ENCODE measurements at places on chromosomes 1 and 21. TPM values are rescaled to one million over a fixed set of nuclear protein-coding genes. Genes with fewer than 3 reads are reported as not detected.
A peak's percentile ranks its signal among the peaks of the same experiment; 100 is the strongest.

C1orf21 gene
- 8.2 TPM for total RNA-seq

DNA sequence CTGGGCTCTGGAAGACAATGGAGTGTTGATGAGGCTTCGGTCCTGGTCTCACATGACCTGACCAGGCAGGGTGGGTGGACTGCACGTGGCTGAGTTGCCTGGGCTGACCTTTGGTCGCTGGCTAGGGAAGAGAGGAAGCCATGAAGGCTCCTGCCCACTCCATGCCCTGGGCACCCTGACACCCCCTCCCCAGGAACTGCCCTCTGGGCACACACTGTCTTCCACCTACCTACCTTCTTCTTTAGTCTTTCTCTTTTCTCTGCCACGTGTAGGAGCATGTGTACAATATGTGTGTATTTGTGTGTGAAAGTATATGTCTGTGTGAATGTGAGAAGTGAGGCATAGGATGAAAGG is 15.1 kb downstream of the POU3F1 start:
- H3K27me3 ChIP-seq, result no peaks in the 10 kb centered on the region
- H3K27ac ChIP-seq, result no peak overlapping the region
- no peaks in the 10 kb centered on the region for H3K36me3 ChIP-seq
- peaks cover 29% of the 10 kb centered on the region for H3K4me1 ChIP-seq
- no peak overlapping the region for H3K4me3 ChIP-seq

DNA sequence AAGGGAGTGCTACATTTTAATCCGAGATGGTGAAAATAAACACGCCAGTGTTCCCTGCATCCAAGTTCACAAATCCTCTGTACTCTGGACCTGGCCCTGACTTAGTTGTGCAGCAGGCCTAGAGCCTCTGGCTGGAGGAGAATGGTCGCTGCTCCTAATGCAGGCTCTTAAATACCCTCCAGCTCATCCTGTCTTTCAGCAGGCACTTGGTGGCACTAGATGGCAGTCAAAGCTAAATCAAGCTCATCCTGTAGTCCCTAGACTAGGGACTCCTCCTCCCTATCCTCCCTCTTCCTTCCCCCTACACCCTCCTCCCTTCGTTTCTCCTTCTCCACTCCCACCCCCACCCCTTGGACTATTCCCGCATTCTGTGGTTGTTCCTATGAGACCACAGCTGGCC is 41.6 kb upstream of the MTR start:
- H3K4me3 ChIP-seq, result no peak overlapping the region
- no peak for DNase-seq
- no peaks in the 10 kb centered on the region for H3K27me3 ChIP-seq
- no peaks in the 10 kb centered on the region for H3K36me3 ChIP-seq

LYPD8 gene
- not detected for total RNA-seq

DNA sequence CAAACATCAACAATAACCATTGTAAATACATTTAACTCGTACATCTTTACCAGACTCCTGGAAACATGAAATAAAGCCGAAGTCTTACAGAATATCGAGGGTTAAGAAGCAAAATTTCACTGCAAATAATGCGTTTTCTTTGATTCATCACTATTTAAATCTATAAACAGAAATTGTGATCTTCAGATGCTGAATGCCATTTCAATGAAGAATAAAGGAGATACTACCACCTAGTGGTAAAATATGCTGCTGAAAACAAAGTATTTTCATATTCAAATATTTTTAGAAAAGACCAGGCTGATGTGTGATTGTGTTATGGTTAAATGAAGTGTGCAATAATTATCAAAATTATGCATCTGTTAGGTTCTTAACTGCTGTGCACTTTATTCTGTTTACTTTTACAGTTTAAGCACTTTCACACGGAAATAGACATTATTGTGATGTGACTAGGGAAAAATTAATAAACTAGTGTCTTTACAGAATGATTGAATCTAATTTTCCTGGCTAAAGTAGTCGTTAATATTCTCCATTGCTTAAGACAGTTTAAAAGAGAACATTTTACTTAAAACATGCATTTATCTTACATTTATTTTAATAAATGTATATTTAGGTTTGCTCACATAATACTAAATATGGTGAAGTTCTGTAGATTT is 1093.1 kb downstream of the MRPL39 start:
- no peak overlapping the region for H3K4me3 ChIP-seq
- DNase-seq, result no peak
- no peaks in the 10 kb centered on the region for H3K4me1 ChIP-seq
- no peak overlapping the region for H3K27ac ChIP-seq
- H3K27me3 ChIP-seq, result no peaks in the 10 kb centered on the region
- no peaks in the 10 kb centered on the region for H3K36me3 ChIP-seq

CACNA1S gene
- total RNA-seq, result not detected

DNA sequence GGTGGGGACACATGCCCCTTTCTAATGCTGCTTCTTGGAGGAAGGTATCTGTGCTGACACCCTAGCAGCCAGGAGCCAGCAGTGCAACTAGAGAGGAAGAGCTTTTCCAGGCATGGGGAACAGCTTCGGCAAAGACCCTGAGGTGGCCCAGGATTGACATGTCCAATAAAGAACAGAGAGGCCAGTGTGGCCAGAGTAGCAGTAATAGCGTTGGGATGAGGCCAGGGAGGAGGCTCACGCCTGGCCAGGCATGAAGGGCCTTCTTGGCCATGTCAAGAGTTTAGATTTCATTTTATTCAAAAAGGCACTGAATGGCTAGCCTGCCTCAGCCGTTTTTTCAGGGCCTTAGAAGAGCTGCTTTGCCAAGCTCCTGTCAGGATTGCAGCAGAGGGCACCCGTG is 16.3 kb upstream of the ADAMTSL4 start:
- no peaks in the 10 kb centered on the region for H3K27me3 ChIP-seq
- no peak overlapping the region for H3K27ac ChIP-seq
- no peak for DNase-seq
- no peak overlapping the region for H3K4me3 ChIP-seq
- H3K36me3 ChIP-seq, result no peaks in the 10 kb centered on the region
- no peaks in the 10 kb centered on the region for H3K4me1 ChIP-seq

DIO1 gene
- not detected for total RNA-seq

- H3K4me3 ChIP-seq, result no peak overlapping the region
- H3K27me3 ChIP-seq, result peaks cover 7% of the 10 kb centered on the region
- H3K36me3 ChIP-seq, result no peaks in the 10 kb centered on the region
- H3K4me1 ChIP-seq, result peaks cover 8% of the 10 kb centered on the region
- H3K27ac ChIP-seq, result peak overlapping the region; percentile 6
These were observed 1.1 kb downstream of the C2CD2 start for GRCh38 chr21:41952568-41953248.

OPTC gene
- total RNA-seq, result not detected

GRCh38 chr1:10511494-10511885 is 36.7 kb downstream of the PEX14 start:
- H3K4me3 ChIP-seq, result peak overlapping the region; percentile 49
- no peaks in the 10 kb centered on the region for H3K36me3 ChIP-seq
- H3K27me3 ChIP-seq, result no peaks in the 10 kb centered on the region
- H3K27ac ChIP-seq, result peak overlapping the region; percentile 64

GRCh38 chr1:48617252-48617651 is 145.2 kb upstream of the SPATA6 start:
- H3K4me3 ChIP-seq, result no peak overlapping the region
- H3K27me3 ChIP-seq, result peaks cover 3% of the 10 kb centered on the region
- no peak overlapping the region for H3K27ac ChIP-seq
- H3K4me1 ChIP-seq, result no peaks in the 10 kb centered on the region

- H3K27ac ChIP-seq, result no peak overlapping the region
- DNase-seq, result no peak
These were observed 248.4 kb downstream of the HHIPL2 start for GRCh38 chr1:222299524-222299923.

DNA sequence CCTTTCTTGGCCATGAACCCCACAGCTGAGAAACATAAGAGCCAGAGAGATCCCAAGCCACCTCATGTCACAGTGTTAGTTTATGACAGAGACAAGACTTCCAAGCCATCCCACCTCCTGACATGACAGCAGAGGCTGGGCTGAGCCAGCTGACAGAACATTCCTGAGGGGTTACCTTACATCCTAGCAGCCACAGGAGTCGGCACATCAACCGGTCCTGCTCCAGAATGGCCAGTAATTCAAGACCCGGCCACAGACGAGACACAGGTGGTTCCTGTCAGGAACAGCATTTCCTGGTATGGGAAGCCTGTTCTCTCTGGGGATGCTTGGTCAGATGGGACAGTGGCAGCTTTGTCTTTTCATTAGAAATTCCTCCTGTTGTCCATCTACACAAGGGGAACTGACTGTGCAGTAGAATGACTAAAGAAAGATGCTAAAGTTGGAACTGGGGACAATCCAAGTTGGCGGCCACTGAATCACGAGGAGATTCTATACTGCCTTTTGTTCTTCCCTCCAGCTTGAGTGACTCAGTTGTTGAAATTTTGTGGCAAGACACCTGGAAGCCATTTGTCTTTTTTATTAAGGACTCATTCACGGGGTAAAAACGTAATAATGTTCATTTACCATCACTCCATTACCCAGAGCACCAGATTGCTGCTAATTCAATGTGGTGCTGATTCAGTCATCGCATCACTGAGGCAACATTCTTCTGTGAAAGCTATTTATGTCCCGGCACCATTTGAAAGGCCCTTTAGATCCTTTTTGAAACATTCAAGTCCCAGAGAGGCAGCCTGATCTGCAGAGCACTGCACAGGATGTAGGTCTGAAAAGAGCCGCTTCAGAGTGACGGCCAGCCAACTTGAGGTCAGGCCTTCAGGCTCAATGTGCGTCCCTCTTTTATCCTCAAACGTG is 37.2 kb upstream of the NPL start:
- no peak overlapping the region for H3K27ac ChIP-seq
- no peaks in the 10 kb centered on the region for H3K36me3 ChIP-seq
- H3K4me1 ChIP-seq, result no peaks in the 10 kb centered on the region
- no peak overlapping the region for H3K4me3 ChIP-seq
- no peak for DNase-seq

- no peak overlapping the region for H3K27ac ChIP-seq
- no peaks in the 10 kb centered on the region for H3K4me1 ChIP-seq
- no peak for DNase-seq
- H3K27me3 ChIP-seq, result no peaks in the 10 kb centered on the region
- H3K36me3 ChIP-seq, result no peaks in the 10 kb centered on the region
These were observed 927.2 kb downstream of the BRINP3 start for GRCh38 chr1:189550498-189550897.

DNA sequence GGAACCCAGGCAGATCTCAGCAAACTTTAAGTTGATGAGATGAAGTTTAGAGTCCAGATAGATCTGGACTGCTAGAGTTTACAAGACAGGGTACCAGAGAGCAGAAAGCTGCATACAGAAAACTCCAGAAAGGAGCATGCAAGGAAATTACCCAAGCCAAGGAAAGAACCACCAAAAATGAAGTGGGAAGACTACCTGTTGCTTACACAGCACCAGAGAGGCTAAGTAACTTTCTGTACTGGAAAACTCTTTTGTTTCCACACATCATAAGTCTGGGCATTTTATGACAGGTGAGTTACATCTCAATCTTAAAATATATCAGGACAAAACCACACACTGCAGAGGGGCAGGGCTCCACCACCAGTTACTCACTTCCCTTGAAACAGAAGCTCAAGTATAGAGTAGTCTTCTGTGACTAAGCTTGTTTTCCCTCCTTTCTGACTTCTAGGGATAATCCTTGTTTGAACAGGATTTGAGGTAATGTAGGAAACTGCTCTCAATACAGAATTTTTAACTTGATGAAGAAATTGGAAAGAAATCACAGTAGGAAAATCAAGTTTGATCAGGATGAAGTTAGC is 17.4 kb upstream of the GJA9 start:
- no peak overlapping the region for H3K4me3 ChIP-seq
- H3K27me3 ChIP-seq, result no peaks in the 10 kb centered on the region
- H3K4me1 ChIP-seq, result no peaks in the 10 kb centered on the region
- no peaks in the 10 kb centered on the region for H3K36me3 ChIP-seq
- H3K27ac ChIP-seq, result no peak overlapping the region

MX2 gene
- 17.1 TPM for total RNA-seq

OXCT2 gene
- 2.3 TPM for total RNA-seq

- no peak overlapping the region for H3K27ac ChIP-seq
- no peak overlapping the region for H3K4me3 ChIP-seq
- H3K4me1 ChIP-seq, result no peaks in the 10 kb centered on the region
- no peaks in the 10 kb centered on the region for H3K27me3 ChIP-seq
- DNase-seq, result no peak
These were observed 8.4 kb downstream of the TXLNA start for GRCh38 chr1:32187850-32188249.

SELP gene
- total RNA-seq, result 0.31 TPM

- no peaks in the 10 kb centered on the region for H3K36me3 ChIP-seq
- H3K4me3 ChIP-seq, result no peak overlapping the region
- no peaks in the 10 kb centered on the region for H3K4me1 ChIP-seq
- H3K27ac ChIP-seq, result no peak overlapping the region
These were observed 115.0 kb downstream of the CLIC6 start for GRCh38 chr21:34783815-34784214.

GRCh38 chr1:191101960-191102359 is 624.3 kb upstream of the BRINP3 start:
- H3K27me3 ChIP-seq, result no peaks in the 10 kb centered on the region
- no peaks in the 10 kb centered on the region for H3K36me3 ChIP-seq
- no peak for DNase-seq
- H3K4me1 ChIP-seq, result no peaks in the 10 kb centered on the region
- H3K4me3 ChIP-seq, result no peak overlapping the region

GRCh38 chr1:1623181-1623630 is 7.9 kb downstream of the MIB2 start:
- H3K27me3 ChIP-seq, result no peaks in the 10 kb centered on the region
- no peaks in the 10 kb centered on the region for H3K4me1 ChIP-seq
- H3K4me3 ChIP-seq, result no peak overlapping the region
- no peaks in the 10 kb centered on the region for H3K36me3 ChIP-seq

All from CD8-positive, alpha-beta memory T cell (primary cell).